CD14-positive monocyte (primary cell): ENCODE measurements at places on chromosomes 1 and 21.

GRCh38 chr1:211114446-211114845, 19.5 kb downstream of the KCNH1 start:
- DNase-seq, result no peak

- DNase-seq, result no peak
Measured at GRCh38 chr1:8023995-8024313, 2.2 kb downstream of the ERRFI1 start.

GRCh38 chr1:91712981-91713841, 172.7 kb downstream of the TGFBR3 start:
- peak; percentile 87 for DNase-seq

DNA sequence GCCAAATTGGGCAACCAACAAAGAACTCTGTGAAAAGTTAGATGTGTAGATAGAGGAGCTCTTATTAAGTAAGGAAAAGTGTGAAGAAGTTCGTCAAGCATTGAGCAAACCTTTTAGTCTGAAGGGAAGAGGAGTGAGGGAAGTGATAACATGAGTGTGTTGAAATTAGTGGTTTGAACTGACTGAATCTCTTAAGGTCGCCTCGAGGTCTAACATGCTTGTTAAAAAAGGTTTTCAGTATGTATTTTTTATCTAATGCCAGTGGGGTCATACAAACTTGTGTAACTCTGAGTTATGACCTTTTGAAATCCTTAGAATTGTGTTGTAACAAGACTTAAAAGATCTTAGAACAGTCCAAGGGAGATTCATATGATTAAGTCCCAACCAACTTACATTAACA, 34.1 kb downstream of the SOAT1 start:
- DNase-seq, result peak; percentile 85

GRCh38 chr1:68111519-68112436, 61.4 kb upstream of the DIRAS3 start:
- no peak for DNase-seq

GRCh38 chr1:246599315-246599714, 33.1 kb downstream of the CNST start:
- DNase-seq, result no peak

GRCh38 chr1:93056214-93056613, 22.9 kb upstream of the MTF2 start:
- no peak for DNase-seq

DNA sequence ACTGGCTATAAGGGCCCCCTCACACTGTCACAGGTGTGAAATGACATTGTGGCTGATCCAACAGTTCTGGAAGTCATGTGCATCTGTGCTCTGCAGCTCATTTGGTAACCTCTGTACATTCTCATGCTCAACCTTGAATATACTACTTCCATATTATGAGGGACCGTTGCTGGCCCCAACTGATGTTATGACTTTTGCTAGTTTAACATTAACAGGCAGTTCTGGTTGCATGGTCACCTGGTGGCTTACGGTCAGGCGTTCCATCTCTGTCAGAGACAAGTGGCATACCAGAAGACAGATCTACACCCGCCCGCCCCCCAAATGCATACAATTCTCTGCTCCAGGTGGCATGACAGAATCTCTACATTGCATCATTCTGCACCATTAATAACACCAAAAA, 6.0 kb upstream of the DIP2A start:
- DNase-seq, result no peak

GRCh38 chr1:26721669-26722355, 26.0 kb downstream of the ARID1A start:
- DNase-seq, result no peak

DNA sequence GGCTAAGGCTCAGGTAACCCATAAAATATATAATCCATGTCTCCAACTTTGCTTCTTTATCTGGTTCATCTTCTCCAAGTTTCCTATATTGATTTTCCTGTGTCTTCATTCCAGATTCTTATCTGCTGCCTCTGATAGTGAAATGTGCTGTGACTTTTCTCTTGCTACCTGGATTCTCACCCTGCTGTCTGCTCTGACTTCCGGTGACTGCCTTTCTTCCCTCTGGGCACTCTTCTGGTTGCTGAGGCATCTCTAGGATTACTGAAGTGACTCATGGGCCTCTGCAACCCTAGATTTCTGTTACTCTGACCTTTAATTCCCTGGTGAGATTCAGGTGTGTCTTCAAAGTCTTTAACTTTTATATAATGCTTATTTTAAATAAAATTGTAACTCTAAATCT, 46.9 kb downstream of the GIPC2 start:
- DNase-seq, result no peak
